GM23248 (cell line): ENCODE measurements at places on chromosomes 7 and 10.

DNA sequence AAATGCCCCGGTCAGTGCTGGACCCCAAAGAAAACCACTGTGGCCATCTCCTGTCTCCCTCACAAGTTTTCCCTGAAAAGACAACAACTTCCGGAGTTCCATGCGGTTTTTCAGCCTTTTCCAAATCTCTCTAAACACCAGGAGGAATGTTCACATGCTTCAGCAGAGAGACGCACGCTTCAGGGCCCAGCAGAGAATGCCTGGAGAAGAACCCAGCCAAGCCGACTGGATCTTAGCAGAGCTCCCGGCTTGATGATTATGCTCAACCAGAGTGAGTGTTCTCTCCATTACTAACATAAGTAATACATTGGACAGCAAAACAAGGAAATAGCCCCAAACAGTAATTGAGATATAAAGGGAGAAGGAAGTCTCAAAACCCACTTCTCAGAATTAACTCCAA lies 17.9 kb downstream of the PRKCQ start:
- DNase-seq: no peak

DNA sequence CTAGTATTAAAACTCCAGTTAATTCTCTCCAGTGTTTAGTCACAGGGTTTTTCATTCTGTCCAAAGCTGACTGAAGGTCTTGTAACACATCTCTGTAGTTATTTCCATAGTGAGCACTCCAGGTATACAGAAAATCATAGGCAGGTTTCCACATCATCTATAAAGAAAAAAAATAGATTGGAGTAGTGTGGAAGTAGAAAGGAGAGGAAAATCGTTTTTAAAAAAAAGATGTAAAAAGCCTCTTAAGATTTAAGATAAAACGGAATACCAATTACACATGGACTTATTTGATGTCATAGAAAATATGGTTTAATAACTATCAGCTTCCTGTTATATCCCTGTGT lies 76.2 kb downstream of the MACC1 start:
- DNase-seq: no peak

- DNase-seq: no peak
Measured at GRCh38 chr7:36547416-36547815, 157.8 kb downstream of the ANLN start.

DNA sequence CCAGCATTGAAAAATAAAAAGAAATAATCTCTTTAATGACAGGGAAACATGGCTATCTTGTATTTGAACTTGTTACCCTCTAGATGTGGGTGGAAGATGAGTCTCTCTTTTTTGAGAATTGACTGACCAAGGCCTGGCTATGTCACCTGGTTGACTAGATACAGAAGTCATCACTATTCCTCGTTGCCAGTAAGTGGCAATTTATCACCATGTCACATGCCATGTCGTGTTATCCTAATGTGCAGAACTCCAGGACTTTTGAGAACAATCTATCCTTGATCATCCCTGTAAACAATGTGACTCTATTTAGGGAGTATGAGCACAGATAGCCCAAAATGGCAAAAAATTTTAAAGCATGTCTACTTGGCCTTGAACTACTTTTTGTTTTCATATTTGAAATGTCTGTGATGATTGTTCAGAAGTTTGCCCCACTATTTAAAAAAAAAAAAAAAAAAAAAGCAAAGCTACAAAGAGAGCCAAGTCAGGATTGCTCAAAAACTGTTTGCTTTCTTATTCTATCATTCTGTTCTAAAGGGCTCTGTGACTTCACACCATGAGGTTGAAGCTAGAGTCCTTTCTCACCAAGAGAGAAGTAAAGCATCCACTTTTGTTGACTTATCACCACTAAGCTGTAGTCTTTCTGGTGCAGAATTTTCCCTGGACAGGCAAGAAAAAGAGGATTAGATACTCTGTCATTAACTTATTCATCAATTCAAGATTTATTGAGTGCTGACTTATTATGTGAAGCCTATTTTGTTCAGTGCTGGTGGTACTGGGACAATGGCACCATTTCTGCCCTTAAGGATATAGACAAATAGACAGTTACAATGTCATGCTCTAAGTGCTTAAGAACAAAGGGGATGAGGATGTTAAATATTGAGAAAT lies 10.4 kb upstream of the WIPF3 start:
- DNase-seq: peak; percentile 13

- peak; percentile 45 for DNase-seq
Measured at GRCh38 chr10:44774676-44775401, 136.3 kb upstream of the TMEM72 start.

- peak; percentile 51 for DNase-seq
Measured at GRCh38 chr7:7181519-7182155, 707 bp upstream of the C1GALT1 start.

- DNase-seq: no peak
Measured at GRCh38 chr10:102433619-102434046, 1.3 kb upstream of the CUEDC2 start.

GRCh38 chr10:620417-620816 lies 69.1 kb downstream of the DIP2C start:
- no peak for DNase-seq

DNA sequence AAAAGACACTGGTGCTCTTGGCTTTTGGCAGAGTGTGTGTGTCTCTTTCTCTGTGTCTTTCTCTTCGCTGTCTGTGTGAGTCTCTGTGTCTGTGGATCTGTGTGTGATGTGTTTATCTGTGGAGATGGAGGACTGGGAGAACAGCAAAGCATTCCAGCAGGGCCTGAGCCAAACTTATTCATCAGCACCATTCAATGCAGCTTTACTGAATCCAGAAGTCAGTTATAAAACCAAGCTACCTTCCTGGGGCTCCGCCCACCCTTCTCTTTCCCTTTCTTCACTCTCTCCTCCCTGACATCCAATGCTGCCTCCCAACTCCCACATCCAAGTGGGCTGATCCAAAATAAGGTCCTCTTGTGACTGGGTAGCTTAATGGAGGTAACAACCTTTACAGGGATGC lies 3.9 kb downstream of the SGMS1 start:
- no peak for DNase-seq

- no peak for DNase-seq
Measured at GRCh38 chr10:113753020-113753692, 1.7 kb downstream of the PLEKHS1 start.

DNA sequence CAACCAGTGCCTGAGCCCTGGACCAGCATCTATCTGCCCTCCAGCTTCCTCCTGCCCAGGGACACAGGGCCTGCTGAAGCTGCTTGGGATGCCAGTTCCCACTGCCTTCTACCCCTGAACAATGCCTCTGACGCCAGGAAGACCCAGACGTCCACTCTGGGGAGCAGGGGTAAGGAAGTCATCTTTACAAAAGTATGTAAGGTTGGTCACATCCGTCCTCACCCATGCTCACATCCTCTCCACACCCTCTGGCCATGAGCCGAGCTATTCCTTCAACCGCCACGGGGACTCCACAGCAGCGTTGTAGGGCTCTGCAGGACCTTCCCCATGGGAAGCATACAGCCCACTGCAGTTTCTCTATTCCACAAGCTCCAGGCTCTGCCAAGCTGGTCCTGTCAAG lies 58.5 kb downstream of the CLRN3 start:
- no peak for DNase-seq

- DNase-seq: no peak
Measured at GRCh38 chr10:35568483-35569015, 36.6 kb upstream of the GJD4 start.

GRCh38 chr10:33193701-33194521 lies 140.6 kb downstream of the NRP1 start:
- DNase-seq: peak; percentile 84

DNA sequence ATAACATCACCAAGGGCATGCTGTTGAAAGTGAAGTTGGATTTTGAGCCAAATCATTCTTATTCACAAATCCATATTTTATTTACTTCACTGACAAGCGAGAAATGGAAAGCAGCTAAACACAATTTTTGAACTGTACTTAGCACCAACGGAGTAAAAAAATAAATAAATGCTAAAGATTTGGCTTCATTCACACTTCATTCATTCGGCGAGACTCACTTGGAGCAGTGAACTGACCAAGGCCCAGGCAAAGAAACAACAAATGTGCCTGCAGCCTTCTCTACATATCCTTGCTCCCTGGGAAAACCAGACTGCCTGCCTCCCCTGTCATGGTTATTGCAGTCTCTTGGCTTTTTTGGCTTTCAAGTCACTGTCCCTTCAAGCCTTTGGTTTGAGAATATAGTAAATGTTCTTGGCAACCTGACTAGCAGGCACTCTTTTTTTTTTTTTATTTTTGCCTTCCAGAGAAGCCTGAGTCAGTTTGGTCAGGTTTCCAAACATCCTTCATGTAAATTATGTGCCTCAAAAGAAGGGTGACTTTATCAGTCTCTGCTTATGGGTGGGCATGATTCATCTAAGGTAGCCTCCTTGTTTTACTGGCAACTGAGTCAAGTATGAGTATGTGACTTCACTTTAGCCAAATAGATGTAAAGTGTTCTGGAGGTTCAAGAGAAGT lies 177.6 kb upstream of the MEOX2 start:
- peak; percentile 5 for DNase-seq

GRCh38 chr7:151080067-151080521 lies 515 bp downstream of the FASTK start:
- peak; percentile 79 for DNase-seq

- DNase-seq: peak; percentile 93
Measured at GRCh38 chr7:105352018-105352612, 36.6 kb downstream of the SRPK2 start.

GRCh38 chr10:100120550-100120949 lies 38.9 kb upstream of the CPN1 start:
- no peak for DNase-seq

- no peak for DNase-seq
Measured at GRCh38 chr7:30251708-30252329, 32.6 kb upstream of the ZNRF2 start.

DNA sequence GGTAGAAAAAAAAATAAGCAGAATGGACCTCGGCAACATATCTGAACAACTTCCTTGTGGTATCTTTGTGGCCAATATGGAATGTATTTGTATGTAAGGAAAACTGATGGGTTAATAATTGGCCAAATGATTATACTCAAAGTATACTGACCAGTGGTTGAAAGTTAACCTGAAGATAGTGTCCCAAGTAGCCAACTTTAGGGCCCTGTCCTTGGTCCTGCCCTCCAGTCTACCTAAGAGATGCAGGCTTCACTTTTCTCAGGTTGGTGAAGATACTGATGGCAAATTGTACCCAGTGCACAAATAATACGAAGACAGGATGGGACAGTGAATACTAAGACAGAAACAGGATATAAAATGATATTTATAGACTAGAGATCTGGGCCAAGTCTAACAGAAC lies 109.2 kb downstream of the SORCS3 start:
- DNase-seq: no peak

GRCh38 chr10:31756101-31756728 lies 172.4 kb downstream of the ARHGAP12 start:
- no peak for DNase-seq

- no peak for DNase-seq
Measured at GRCh38 chr7:9600974-9601373, 1167.6 kb downstream of the NXPH1 start.

GRCh38 chr7:151129960-151130591 lies 37.4 kb downstream of the GBX1 start:
- DNase-seq: no peak

- DNase-seq: no peak
Measured at GRCh38 chr7:26490640-26491624, 199.3 kb downstream of the SNX10 start.
